Skin of body (tissue), 3 donors: ENCODE measurements at places on chromosomes 3 and 15. TPM values are rescaled to one million over a fixed set of nuclear protein-coding genes. Genes with fewer than 3 reads are reported as not detected.

The FGF12 gene
- 1.4 TPM for total RNA-seq

DNA sequence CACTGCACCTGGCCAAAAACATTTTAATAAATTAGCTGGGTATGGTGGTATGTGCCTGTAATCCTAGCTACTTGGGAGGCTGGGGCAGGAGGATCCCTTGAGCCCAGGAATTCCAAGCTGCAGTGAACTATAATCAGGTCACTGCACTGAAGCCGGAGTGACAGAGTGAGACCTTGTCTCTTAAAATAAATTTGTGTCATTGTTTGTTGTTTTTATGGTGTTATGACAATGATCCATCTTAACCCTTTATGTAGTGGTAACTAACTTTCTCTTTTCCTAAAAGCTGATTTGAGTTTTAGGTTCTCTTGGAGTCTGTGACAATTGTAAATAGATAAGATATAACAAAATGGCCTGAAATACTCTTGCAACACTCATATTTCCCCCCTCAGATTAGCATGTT, 20.7 kb downstream of the FLNB start:
- no peak for DNase-seq

The CCR9 gene
- total RNA-seq: not detected

The CLDN1 gene
- total RNA-seq: 115 TPM

DNA sequence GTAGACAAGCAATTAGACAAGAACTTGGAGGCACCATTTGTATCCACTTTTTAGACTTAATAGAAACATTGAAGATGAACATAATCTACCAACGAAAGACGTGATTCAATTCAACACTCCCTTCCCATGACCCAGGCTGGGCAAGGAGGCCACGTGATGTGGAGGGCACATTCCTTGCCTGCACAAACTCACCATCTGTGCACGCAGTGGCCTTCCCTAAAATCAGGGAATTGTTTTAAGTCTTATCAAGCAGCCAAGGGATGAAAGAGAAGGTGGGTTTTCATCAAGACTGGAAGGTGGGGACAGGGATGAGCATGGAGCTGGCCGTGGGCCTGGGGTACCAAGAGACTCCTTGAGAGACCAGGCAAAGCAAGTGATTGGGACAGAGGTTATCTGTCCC, 13.5 kb downstream of the STARD5 start:
- no peak for DNase-seq
